ENCODE measurements at places on chromosomes 5 and 9.

DNA sequence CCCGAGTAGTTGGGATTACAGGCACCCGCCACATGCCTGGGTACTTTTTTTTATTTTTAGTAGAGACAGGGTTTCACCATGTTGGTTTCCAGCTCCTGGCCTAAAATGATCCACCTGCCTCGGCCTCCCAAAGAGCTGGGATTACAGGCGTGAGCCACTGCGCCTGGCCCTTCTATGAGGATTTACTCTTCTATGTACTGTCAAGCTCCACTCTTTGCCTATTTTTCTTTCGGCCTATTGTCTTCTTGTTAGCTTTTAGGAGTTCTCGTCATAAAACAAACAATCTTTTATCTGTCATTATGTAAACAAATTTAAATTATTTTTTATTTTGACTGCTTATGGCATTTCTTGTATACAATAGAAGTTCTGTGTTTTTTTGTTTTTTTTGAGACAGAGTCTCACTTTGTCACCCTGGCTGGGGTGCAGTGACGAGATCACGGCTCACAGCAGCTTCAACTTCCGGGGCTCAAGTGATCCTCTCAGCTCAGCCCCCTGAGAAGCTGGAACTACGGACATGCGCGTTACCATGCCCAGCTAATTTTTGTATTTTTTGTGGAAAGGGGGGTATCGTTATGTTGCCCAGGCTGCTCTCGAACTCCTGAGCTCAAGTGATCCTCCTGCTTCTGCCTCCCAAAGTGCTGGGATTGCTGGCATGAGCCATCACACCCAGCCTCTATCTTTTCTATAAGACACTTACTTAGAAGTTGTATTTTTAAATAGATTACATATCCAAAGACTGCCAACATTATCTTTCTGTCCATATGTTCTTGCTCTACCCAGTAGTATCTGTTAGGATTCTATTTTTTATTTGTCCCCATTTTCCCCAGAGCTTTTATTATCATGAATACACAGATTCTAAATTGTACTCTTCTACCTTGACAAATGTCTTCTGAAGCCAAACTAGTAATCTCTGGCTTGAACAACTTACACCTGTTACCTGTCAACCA is 29.2 kb downstream of the CSNK1A1 start:
- DNase-seq: no peak

DNA sequence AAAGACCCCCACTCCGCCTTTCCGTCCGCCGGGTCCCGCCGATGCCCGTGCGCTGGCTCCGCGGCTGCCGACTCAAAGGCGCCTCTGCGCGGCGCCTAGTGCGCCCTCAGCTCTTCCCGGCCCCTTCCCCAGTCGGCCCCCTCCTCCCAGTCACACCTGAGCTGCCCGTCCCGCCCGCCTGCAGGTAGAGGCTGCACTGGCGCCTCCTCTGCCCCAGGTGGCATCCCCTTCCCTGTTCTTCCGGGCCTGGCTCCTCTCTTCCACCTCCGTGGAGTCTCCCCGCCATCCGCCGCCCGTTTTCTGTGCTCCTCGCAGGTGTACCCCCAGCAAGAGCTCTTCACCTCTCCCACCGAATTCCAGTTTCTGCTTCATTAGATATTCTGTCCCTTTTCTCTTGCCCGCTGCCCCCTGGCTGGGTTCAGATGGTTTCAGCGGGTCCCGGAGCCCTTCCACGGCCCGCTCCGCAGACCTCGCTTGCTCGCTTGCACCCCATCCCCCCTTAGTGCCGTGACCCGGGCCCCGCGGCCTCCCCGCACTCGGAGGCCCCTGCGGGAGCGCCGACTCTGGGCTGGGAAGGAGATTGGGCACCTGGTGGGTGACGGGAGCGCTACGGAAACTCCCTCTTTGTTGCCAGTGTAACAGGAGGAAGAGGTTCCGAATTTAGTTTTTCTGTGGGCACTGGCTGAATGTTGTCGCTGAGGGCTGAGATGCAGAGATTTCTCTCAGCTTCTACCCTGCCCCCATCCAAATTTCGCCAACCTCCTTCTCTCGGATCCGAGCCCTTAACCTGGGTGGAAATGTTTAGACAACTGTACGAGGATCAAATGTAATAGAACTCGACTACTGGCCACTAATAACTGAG is 809 bp downstream of the SLC44A1 start:
- DNase-seq: no peak

GRCh38 chr5:113169720-113170119 is 193.1 kb downstream of the DCP2 start:
- no peak for DNase-seq

- DNase-seq: no peak
Observed at GRCh38 chr5:176863765-176864098, 35.4 kb downstream of the HK3 start.

- no peak for DNase-seq
Observed at GRCh38 chr9:91407580-91408318, 15.9 kb downstream of the NFIL3 start.

- DNase-seq: no peak
Observed at GRCh38 chr5:15286650-15287049, 213.3 kb upstream of the FBXL7 start.

DNA sequence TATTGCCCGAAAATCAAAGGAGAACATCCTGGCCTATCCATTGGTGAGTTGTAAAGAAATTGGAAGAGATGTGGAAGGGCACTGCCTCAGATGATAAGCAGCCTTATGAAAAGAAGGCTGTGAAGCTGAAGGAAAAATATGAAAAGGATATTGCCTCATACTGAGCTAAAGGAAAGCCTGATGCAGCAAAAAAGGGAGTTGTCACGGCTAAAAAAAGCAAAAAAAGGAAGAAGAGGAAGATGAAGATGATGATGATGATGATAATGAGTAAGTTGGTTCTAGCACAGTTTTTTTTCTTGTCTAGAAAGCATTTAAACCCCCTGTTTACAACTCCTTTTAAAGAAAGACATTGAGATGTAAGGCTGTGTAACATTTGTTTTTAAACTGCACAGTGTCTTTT is 59.8 kb upstream of the ZBED3 start:
- DNase-seq: no peak
